Brain microvascular endothelial cell (primary cell): ENCODE measurements at places on chromosomes 4 and X.
A peak's percentile ranks its signal among the peaks of the same experiment; 100 is the strongest.

DNA sequence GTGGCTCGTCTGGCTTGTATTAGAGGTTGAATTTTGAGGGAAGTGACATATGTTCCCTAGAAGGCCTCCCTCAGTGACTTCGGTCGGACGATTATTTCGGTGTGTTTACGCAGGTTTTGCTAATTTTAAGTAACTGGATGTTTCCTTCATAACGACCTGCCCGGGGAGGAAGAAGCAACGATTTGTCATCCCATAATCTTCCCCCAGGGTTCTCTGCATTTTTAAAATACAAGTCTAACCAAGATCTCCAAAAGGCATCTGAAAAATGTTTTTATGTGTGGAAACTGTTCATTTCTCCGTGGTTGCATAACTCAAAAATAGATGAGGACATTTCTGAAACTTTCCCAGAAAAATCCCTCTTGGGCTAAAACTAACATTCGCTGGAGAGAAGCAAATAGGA lies 195.4 kb downstream of the SHOX start:
- DNase-seq: peak; percentile 60

DNA sequence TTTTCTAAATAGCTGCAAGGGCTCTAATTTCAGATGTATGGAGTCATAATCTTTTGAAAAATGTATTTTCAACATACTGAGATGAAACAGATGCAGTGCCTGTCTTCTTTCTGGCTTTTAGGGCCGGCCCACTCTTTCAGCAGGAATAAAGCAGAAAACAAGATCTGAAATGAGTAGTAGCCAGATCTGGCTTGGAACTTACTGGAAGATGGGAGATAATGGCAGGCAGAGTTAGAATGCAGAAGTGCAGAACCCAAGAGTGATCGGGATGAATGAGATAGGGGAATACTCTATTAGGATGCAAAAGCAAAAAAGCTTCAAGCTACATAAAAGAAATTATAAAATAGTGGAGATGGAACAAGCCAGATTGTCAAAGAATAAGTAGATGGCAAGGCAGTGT lies 1.4 kb upstream of the FAM120C start:
- DNase-seq: no peak

GRCh38 chrX:2272337-2272736 lies 228.4 kb downstream of the DHRSX start:
- DNase-seq: no peak

DNA sequence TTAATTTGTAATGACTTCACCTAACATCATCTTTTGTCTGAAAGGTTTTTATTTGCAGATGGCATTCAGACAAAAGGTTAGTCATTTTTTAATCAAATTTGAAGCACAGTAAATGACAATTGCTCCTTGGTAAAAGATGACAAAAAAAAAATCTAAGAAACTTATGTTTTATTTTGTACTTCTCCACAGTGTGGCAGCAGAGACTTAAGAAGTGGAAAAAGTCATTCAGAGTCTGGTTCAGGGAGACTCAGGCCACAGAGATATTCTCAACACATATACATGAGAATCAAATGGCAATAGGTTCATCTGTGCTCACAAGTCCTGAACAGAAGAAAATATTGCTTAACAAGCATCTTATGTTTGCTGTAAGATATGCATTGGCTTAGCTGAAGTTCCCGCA lies 436.2 kb downstream of the KCNIP4 start:
- DNase-seq: peak; percentile 45

DNA sequence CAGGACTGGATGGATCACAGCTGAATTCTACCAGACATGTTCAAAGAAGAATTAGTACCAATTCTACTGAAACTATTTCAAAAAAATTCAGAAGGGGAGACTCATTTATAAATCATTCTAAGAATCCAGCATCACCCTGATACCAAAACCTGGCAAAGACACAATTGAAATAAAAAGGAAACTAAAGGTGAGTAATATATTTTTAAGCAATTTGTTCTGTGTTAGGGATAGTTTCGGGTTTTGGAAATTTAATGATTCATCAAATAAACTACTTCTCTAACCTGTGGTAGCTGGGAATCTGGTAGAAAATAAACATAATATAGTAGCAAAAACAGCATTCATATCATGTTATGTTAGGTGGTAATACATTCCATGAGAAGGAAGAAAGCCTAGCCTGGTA lies 662.2 kb upstream of the BOD1L1 start:
- DNase-seq: no peak

- no peak for DNase-seq
Observed at GRCh38 chr4:150252741-150253140, 174.5 kb downstream of the DCLK2 start.

DNA sequence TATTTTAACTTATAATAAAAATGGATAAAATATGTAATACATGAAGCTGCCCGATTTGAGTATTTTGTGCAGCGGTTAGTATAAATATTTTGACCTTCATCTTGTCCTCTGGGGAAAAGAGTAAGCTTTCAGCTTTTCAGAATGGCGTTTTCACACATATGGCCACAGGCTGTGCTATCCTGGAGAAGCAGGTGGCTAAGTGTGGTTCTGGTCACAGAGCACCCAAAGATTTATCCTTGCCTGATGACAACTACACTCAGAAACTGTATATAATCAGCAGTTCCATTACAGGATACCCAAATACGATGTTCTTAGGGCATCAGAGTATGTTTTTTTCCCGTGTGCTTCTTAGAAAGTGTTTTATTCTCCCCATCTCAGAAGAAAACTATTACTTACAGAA lies 42.3 kb upstream of the ANK2 start:
- no peak for DNase-seq
